ENCODE measurements at places on chromosomes 6 and 20.

DNA sequence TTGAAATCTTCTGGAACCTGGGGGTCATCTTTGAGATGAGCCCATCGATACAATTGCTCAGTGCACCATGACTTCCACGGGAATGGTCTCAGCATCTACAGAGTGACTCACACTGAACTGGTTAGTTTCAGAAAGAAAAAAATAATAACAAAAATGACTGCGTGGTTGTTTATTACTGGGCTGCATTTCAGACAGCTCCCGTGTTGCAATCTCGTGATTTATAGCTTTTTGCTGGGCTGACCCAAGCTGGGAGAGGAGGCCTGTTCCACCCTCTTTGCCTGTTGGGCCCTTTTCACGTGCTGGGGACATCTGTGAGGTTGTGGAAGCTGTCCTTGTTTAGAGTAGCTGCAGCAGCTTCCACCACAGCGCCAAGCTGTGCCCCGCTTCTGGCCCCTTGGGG, 225.5 kb downstream of the BMP7 start:
- no peak for DNase-seq

- peak; percentile 77 for DNase-seq
Measured at GRCh38 chr20:62065674-62066338, at the start of gene TAF4. TSS of gene TAF4 (minus strand) at chr20:62065881. CDS start at chr20:62065810, 71 bp downstream.

DNA sequence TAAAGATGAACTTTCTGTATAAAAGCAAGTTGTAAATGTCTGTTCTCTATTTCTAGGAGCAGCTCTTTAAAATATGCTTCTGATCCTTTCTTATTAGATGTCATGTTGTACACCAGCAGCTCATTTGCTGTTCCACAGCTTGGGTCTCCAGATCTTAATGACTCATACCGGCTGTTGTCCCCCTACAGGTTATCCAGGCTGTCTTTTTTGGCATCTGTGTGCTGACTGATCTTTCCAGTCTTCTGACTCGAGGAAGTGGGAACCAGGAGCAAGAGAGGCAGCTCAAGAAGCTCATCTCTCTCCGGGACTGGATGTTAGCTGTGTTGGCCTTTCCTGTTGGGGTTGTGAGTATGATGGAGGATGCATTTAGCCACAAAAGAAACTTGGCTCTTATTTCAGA, 76.0 kb downstream of the AIG1 start:
- no peak for DNase-seq

GRCh38 chr20:53250456-53250855, 278.3 kb downstream of the TSHZ2 start:
- no peak for DNase-seq

DNA sequence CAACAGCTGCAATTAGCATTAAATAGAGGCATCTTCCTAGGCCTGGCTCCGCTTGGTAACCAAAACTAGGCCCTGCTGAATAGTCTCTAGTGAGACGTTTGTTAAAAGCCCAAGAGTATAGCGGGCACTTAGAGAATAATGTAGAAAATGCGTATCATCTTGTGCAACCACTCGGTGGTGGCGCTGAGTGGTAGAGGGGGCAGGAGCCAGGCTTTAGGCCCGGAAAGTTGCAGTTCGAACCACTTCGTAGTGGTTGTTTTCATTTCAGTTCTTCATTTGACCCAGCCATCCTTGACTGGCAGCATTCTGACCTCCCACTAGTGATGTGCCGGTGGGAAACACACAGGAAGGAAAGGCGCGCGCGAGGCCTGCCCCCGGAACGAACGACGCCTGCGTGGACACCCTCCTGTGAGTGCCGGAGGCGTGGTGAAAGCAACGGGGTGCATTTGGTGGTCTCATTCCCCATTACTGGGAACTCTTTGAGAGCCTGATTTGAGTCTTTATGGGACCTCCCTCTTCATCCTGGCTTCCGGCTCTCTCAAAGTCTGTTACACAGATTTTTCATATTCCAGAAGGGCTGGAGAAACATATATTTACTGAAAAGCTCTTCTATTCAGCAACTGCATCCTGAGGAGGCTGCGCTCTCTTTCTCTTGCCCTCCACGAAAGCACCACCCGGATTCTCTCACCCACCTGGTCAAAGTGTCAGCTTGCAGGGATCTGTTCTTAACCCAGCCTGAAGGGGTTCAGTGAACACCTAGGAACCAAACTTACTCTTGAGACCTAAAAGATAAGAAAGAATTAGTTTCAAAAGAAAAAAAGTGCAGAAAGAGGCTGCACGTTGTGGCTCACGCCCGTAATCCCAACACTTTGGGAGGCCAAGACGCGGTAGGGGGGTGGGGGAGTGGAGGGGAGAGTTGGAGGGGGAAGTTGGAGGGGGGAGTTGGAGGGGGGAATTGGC, 18.2 kb downstream of the GPX5 start:
- peak; percentile 42 for DNase-seq

DNA sequence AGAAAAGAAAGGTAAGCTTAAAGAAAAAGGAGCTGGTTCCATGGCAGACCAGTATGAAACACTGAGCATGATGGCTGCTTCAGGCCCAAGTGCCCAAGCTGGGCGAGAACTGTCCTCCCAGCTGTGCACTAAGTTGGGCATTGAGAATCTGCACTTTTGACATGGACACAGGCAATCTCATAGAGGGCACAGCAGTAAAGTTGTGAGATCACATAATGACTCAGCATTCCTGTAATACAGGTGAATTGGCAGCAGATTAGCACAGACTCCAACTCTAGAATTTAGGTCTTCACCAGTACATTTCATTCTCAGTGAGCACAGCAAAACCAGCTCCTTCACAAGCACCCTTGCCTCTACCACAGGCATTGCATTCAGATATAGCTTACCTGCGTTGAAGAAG, 343.4 kb downstream of the PKHD1 start:
- no peak for DNase-seq

GRCh38 chr20:2602046-2602735, 50.2 kb upstream of the NOP56 start:
- no peak for DNase-seq

DNA sequence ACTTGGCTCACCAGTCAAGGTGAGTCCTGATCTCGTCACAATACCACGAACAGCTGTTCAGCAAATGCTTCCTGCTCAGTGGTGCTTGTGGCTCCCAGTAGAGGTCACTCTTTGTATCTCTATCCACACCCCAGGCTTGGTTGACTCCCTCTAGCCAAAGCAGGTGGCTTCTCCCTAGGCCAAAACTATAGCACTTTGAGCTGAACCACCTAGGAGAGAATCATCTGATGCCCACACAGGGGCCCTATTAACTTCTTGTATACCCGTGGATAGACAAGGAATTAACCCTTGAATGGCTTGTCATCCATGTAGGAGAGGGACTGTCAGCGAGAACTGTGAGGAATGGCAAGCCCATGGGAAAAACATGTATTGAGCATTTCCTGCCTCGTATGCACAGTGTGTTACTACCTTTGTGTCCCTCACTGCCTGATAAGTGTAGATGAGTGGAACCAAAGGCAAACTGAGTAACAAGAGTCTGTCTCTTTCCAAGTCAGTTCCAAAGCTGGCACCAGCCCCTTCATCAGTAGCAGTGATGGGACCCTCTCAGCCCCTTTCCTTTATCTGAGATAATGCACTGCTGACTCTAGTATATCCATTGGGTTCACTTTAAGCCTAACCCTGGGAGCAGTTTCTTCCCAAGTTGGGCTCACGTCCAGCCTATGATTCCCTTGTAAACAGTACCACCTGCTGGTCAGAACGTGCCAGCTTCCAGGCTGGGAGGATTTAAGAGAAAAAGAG, 42.5 kb downstream of the EIF2S2 start:
- DNase-seq: peak; percentile 52

DNA sequence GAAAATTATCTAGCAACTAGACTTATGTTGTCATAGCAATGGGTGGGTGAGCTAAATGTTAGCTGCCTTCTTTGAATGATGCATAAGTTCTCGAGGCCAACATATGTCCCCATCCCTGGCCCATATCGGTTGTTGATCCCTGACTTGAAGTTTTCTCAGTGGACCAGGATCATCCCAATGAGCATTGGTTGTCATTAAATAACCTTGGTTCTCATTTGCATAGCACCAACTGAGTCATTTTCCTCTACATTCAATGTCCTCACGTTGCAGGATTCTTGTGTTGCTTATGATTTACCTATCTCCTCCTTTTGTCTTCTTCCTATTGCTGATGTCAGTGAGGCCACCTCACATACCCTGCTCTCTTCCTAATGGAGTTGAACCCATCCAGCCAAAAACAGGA, 12.1 kb upstream of the AHCY start:
- no peak for DNase-seq

DNA sequence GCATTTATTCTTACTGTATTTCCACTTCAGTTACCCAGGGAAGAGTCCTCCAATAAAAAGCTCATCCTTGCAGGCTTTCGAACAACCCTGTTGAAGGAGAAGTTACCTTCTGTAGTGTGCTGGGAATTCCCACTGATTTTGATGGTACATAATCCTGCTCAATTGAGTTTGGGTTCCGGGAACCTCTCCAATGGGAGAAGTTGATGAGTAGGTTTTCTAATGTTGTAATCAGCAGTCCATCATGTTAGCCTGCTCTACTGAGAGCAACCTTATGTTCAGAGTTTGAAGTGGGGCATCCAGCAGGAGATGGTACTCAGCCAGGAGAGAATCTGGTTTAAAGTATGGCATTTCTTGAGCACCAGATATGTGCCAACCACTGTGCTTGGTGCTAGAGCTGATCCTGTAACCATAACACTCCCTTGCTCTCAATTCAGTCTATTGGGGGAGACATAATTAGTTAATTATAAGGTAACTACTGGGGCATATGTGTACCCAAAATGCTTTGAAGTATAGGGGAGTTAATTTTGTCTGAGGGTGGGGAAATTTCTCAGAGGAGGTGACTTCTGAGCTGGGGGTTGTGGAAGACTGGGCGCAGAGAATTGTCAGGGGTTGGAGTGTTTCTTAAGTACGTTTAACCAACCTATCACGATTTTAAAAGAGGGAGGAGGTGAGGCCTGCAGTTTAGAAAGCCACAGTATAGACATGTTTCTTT, 2.1 kb downstream of the TOP1 start:
- DNase-seq: no peak

- no peak for DNase-seq
Measured at GRCh38 chr6:14280006-14280510, 162.5 kb downstream of the CD83 start.

DNA sequence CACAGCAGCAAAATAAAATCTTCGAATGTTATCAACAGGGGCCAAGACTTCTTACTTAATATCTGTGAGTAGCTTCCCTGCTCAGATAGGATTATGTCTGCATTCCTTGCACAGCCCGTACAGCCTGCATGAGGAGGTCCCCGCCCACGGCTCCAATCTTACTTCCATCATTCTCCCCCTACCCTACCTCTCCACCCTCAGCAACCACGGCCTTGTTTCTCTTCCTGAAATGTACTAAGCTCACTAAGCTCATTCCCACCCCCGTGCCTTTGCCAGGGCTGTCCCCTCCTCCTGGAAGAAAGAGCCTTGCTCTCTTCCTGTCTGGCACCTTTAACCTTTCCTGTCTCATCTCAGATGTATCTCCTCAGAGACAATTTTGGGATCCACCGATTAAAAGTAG, 120.4 kb downstream of the BCAS1 start:
- DNase-seq: no peak

DNA sequence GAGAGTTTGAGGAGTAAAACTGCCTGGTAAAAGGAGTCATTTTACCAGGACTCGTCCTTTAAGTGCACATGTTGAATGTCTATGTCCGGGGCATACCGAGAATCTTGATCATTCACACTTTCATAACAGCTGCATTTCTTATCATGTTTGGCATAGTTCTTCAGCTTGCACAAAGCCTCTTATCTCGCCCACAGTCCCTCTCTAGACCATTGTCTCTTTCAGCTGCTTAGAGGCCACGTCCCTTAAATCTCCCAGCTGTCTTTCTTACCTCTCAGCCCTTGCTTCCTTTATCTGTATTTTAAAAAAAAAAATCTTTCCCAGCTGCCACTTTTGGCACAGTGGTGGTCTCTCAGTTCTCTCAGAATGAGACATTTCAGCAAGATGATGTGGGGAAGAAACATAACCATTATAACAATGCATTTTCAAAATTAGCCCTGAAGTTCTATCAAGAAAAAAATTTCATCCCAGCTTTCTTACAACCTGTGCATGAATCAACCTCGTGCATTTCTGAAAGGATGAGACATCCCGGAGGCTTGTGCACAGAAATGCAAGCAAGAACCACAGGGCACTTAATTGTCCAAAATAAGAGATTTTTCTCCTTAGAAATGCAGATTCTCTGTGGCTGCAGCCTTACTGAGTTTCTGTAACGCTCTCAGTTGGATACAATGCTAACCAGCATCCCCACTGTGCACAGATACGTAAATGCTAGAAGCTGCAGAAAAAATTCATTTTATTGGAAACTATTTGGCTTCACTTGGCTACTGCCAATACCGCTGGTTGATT, 24.2 kb downstream of the RBM24 start:
- no peak for DNase-seq

GRCh38 chr6:141152951-141153350, 979.8 kb upstream of the GJE1 start:
- no peak for DNase-seq

DNA sequence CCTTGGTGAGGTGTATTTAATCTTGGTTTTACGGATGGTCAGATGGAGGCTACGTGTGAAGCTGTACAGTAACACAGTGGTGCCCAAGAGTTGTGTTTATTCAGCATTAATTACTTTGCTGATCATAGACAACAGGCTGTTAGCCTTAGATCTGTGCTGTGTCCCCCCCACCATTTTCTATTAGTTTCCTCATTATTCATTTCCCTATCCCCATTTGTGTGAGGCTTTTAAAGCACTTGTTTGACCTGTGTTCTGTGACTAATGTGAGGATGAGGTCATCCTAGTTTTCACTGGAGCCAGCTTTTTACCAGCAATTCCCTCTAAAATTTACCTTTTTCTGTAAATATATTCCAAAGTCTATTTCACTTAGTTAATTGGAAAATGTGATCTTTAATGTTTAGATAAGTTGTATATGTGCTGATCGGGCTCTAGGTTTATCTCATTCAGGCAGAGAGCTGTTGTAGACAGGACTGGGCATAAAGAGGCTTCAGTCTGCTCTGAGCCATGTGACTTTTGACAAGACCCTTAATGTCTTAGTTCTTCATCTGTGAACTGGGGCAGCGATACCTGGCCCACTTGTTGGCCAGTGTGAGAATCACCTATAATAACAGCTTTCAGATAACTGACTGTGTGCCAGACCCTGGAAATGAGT, 8.4 kb downstream of the MAPRE1 start:
- no peak for DNase-seq

DNA sequence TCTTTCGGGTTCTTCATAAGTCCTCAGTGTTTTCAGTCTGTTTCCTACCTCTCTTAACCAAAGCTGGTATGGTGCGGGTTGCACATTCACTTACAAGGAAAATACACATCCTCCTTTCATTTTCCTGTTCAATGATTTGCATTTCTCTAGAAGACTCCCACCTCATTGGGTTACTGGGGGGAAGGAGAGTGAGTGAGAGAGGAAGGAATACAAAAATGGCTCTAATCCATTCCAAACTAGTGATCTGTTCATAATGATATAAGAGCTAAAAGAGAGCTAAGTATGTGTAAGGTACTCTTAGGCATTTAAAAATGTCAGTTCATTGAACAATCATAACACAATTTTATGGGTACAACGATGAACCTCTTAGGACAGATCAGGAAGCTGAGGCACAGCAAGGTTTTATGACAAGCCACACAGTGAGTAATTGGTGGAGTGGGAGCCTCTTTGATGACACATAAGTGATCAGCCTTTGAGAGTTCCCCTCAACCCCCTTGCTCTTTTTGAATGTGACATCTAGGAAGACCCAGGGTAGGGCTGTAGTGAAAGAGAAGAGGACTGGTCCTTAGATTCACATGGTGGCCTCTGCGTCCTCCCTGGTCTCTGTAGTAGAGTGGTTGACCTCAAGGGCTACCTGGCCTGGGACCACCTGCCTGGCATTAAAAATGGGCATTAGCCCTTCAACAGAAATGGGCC, 328.4 kb upstream of the SOX4 start:
- no peak for DNase-seq

All from stimulated activated CD4-positive, alpha-beta T cell treated with anti-CD3 and anti-CD28 coated beads, Interleukin-4, amount 100 ng/mL, for 1 hour (primary cell).